ENCODE measurements at places on chromosomes 2 and 18.

- no peak for ATAC-seq
These were observed 106.8 kb downstream of the SLC39A10 start for GRCh38 chr2:195763866-195764265.

DNA sequence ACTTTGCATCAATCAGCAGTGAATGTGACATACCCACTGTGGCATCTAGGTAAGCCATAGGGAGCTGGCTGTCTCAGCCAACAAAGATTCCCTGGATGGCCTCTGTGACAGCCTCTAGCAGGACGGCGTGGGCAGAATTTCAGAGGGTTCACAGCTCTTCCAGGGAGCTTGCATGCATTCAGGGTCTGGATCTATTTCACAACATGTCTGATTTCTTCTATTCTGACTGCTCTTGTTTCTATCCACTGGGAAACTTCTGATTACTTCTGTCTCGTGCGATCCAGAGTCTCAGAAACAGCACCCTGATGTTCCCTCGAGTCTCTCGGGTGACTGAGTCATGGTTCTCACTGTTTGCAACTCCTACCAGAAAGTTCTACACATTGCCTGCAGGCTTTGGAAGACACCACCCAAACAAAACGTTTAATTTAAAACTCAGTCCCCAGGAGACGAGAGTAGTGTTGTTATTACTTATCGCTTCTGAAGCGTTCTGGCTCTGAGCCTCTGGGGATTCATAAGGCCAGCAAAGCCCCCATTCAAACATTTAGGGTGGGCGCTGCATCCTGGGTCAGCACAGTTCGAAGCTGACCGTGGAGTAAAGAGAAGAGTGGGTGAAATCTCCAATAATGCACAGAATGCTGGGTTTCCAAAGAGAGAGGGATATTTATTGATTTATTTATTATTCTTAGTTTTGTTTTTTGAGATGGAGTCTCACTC, 41.9 kb upstream of the ODC1 start:
- ATAC-seq: no peak

GRCh38 chr2:85712336-85712735, 18.2 kb downstream of the GNLY start:
- no peak for ATAC-seq

- ATAC-seq: no peak
These were observed 52.0 kb downstream of the ANKRD12 start for GRCh38 chr18:9188359-9189231.

Data from activated CD4-positive, CD25-positive, alpha-beta regulatory T cell treated with anti-CD3 and anti-CD28 coated beads, Interleukin-2, amount 50 U/mL, for 24 hours (primary cell).